ENCODE measurements at places on chromosomes 4 and X.

- no peak for DNase-seq
Measured at GRCh38 chr4:16136827-16137226, 53.0 kb upstream of the PROM1 start.

DNA sequence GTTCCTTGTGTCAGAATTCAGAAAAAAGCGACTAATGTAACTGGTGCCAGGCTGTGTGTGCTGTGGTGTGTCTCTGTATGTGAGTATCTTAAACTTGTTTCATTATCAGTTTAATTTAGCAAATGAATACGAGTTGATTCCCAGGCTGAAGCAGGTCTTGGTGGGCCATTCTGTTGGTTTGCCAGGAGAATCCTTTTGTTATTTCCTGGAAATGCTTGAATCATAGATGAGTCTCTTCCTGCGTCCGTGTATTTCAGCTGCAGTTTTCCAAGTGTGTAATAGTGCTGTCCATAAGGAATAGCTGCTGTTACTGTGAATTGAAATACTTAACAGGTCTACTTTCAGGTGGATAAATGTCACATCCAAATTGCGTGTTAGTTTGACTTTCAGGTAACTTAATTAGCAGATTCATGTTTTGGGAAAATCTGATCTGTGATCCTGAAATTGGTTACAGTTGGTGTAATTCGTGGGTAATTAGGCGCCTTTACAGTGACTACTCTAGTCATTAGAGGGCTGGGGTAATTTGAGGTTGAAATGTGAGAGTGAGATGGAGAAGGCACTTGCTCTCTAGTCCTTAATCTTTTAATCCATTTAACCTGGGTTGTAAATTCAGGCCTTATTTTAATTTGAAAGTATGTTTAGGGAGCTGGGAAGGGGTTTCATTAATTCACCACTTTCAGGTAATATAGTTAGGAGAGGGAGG, 23.8 kb downstream of the TMEM131L start:
- DNase-seq, result no peak

- DNase-seq, result no peak
Measured at GRCh38 chr4:94472056-94472826, 20.5 kb downstream of the PDLIM5 start.

- no peak for DNase-seq
Measured at GRCh38 chr4:53313510-53313909, 52.4 kb downstream of the SCFD2 start.

GRCh38 chr4:122692641-122693520, 39.6 kb upstream of the BBS12 start:
- no peak for DNase-seq

All from activated effector memory CD4-positive, alpha-beta T cell treated with Interleukin-2 at 50 U/mL for 16 hours (primary cell).